ENCODE measurements at places on chromosomes 2 and 18.

- no peak for DNase-seq
Observed at GRCh38 chr2:96693286-96694200, 46.3 kb downstream of the LMAN2L start.

DNA sequence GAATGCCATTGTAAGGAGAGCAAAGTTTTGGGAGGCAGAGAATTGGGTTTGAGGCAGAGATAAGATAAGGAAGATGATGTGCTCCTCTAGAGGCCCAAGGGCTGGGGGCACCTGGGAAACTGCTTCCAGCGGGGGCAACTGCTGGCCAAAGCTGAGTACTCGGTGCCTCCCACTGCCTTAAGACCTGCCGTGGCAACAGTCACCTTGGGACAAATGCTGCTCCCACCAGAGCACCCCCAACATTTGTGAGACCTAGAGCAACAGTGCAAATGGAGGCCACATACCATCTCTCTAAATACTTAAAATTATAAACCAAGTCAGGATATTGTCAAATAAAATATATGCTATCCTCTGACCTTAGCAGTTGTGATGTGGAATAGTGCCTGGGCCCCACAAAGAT is 127.1 kb downstream of the CAPN13 start:
- no peak for DNase-seq

DNA sequence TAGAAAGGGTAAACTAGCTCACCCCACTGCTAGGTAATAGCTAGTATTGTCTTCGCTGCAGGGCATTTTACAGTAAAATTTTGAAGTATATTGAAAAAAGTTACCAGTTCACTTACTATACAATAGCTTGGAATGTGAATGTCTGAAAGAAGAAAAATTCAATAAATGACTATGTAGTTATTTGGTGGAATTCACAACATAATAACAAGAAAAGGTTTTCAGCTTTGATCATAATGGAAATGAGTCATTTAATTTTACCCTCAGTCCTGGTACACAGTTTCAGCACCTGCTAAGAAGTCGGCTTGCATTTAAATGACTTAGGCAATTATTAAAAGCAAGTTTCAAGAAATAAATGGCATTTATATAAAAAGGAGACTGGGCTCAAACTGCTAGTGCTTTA is 90.4 kb downstream of the NUP35 start:
- no peak for DNase-seq

DNA sequence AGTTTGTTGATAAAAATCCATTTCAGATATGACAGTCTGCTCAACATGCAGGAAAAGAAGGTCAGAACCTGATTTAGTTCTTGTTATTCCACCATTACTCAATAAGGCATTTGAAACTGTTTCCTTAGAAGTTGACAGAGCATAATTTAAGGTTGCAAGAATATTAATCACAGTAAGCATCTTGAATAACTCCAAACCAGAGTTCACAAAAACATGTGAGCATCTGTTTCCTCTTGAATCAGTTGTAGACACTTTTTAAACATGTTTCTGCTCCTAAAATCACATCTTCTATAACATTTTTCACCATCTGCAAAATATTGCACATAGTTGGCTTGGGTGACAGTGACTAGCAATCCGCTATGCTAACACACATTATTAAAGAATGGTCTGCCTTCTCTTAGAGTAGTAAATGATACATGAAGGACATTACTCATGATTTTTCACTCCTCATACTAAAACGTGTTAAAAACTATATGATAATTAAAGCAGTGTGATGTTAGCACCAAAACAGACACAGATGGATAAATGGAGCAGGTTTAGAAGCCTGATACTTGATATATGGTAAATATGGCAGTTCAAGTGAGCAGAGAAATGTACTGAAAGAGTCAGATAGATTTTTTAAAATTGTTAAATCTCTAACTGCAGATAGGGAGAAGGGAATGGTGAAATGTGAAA is 30.3 kb downstream of the AKAIN1 start:
- DNase-seq: no peak

- no peak for DNase-seq
Observed at GRCh38 chr18:73563345-73563744, 584.3 kb downstream of the FBXO15 start.

DNA sequence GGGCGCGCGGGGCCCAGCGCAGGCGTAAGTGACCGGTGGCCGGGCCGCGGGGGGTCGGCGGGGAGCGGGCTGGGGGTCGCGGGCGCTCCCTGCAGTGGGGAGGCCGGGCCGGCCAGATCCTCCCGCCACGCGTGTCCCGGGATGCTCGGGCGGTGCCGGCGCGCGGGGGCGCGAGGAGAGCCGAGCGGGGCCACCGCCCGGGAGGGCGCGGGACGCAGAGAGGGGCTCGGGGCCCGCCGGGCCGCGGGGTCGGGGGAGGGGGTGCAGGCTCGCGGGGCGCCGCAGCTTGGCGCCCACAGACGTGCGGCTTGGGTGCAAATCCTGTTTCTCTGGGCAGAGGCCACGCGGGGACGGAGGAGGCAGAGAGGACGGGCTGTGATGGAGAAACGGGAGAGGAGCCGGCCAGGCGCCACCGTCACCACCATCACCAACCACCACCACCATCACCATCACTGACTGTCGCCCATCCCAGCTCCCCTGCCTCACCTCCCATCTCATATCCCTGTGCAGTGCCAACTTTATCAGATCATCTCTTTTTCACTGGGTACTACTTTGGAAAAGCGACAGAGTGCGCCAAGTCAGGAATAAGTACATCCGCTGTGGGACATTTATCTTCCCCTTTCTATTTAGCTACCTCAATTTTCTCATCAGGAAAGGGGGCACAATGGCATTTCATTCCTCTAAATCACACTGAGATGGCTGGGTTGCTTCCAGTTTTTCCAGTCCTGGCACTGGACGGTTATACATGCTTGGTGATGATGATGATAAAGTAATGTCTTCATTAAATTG is 97.2 kb upstream of the GPR45 start:
- DNase-seq: no peak

- DNase-seq: no peak
Observed at GRCh38 chr2:59096973-59097372, 855.8 kb upstream of the FANCL start.

- no peak for DNase-seq
Observed at GRCh38 chr18:61939046-61939674, 46.4 kb upstream of the RNF152 start.

DNA sequence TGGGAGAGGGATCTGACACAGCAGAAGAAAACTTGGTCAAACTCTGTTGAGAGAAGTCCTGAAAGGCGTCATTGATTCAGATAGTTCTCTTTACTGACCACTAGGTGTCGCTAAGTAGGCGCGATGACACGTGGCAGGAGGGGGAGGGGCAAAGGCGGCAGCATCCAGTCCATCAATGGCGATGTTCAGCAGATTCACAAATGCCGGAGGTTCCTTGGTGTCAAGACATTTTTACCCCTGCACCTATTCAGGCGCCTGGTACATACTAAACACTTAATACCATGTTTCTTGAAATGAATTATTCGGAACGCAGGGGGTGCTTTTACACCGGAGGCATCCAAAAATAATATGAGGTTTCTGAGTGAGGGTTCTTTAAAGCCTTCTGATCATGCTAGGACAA is 3.0 kb upstream of the PLEK start:
- peak; percentile 56 for DNase-seq

- no peak for DNase-seq
Observed at GRCh38 chr2:121078899-121079298, 206.1 kb downstream of the TFCP2L1 start.

DNA sequence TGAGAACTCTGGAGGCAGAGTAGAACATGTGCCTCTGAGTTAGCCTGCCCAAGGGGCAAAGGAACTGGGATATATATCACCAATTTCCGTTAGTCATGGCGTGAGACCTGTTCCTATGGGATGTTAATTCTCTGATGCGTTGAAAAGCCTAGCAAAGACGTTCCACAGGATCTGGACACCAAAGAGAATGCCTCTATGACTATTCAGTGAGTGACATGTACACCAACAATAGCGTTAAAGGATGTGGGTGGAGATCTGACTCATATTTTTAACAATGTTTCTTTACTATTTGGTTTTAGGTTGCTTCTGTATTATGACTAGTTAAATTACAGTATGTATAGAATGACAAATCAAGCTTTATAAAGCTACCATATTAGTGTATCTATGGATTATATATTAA is 320.9 kb upstream of the MC4R start:
- DNase-seq: no peak

DNA sequence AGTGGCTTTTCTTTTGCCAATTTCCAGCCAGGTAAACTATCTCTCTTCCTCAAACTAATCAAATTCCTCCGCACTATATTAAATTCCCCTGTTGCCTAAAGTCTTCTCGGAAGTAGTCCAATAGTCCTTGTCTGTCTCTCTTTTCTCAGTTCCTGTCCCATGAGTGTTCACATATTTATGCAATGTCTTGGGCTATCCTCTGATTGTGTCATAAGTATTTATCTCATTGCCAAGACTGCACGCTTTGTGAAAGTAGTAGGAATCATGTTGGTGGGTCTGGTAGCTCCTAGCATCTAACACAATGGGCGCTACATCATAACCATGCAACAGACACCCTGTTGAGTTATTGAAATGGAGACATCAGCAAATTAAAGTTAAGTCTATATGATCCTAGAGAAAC is 59.9 kb upstream of the POU3F3 start:
- DNase-seq: no peak

DNA sequence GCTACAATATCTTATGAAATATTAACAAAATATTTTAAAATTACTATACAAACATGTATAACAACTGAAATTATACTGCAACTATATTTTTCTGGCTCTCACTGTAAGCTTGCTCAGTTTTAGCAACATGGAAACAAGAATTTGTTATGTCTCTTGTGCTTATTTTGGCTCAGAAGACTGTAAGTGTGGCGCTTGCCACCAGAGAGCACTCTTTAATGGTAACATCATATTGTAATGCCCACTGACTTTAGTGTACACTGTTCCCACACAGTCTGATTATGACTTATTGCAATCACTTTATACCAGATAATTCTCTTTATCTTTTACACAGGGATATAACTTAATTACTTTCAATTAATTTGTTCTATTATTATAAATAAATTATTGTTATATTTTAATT is 1500.6 kb upstream of the TMEFF2 start:
- DNase-seq: peak; percentile 67

DNA sequence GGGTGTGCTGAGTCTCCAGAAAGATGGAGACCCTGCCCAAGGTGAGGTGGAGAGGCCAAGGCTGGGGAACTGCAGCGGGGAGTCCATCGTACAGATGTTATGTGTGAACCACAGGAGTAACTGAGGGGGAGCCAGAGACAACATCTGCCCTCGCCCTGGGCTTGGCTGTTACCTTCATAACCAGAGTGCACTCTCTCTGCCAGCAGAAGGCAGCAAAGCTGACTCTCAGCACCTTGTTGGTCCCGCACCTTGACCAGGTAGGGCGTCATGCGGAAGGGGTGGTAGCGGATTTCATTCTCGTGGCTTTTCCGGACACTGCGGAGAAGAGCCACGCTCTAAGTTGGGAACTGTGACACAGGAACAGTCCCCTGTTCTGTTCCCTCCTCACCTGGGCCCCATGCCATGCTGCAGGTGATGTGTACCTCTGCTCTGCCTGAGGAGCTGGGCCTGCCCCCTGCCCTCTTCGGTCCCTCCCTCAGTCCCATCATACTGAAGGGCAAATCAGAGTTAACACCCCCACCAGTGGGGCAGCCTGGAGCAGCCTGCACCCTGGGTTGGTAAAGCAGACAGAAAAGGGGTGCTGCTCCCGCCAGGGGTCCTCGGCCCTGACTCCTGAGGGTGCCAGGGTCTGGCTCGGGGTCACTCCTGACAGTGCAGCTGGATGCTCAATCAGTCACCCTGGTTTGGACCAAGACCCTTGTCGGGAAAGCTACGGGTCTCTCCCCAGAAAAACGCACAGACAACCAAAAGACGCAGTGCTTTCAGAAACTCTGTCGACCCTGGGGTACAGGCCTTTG is 20.3 kb downstream of the PER2 start:
- no peak for DNase-seq

GRCh38 chr2:25281522-25281921 is 60.2 kb downstream of the DNMT3A start:
- no peak for DNase-seq

- no peak for DNase-seq
Observed at GRCh38 chr2:68512966-68513365, 45.6 kb downstream of the APLF start.

GRCh38 chr2:121502781-121503180 is 27.9 kb upstream of the RNU4ATAC start:
- no peak for DNase-seq

DNA sequence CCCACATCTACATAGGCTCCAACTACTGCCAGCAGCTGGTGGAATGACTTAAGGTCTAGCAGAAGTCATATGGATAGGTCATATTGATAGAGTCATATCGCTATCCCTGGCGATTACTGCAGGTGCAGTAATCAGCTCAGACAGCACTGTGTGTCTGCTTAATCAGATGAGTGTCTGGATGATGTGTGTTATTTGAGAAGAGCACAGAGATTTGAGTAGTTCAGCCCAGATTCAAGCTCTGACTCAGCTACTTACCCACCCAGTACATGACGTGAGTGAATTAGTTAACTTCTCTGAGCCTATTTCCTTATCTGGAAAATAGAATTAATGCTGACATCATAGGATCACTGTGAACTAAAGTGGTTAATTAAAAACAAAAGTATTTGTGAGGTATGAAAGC is 78.9 kb downstream of the EHD3 start:
- no peak for DNase-seq

GRCh38 chr2:55025627-55026026 is 24.6 kb downstream of the RTN4 start:
- DNase-seq: no peak

- DNase-seq: no peak
Observed at GRCh38 chr2:202387608-202388342, 11.6 kb downstream of the BMPR2 start.

- peak; percentile 42 for DNase-seq
Observed at GRCh38 chr2:180077295-180077906, 70.3 kb upstream of the CWC22 start.

DNA sequence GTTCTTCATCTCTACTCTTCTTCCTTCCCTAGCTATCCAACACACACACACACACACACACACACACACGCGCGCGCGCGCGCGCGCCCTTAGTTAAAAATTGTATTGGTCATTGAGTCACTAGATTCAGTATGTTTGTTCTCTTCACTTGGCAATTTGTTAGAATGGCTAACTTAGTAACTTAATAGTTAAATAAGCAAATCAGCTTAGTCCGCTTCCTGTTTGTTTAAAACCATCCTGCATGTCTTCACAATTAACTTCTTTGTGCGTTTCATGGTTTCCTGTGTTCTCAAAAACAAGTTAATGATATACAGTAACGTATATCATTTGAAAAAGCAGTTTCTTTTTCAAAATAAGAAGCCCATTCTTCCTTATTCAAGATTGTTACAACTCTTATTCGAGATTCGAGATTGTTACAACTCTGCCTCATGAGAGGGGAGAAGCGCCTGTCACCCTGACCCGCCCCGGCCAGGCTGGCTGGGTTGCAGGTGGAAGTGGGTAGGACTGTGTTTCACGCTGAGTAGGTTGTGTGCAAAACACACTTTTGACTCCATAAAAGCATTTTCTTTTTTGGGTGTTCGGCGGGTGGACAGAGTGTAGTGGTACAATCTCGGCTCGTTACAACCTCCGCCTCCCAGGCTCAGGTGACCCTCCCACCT is 9.5 kb upstream of the CNNM3 start:
- no peak for DNase-seq

DNA sequence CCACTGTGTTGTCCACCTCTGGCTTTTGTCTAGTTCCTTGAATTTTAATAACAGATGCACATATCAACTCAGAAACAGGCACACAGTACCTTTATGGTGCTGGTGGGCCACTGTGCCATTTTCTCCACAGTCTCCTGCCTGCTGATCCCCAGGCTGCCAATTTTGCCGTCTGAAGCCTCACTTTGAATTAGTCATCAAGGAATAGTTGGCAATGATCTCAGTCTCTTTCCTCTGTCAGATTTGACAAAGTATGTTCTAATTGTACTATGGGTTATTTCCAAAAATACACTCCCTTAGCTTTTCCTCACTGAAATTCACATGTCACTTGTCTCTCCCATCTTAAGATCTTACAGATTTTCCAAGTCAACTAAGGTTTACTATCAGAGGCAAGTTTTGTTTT is 140.7 kb downstream of the ZNF516 start:
- no peak for DNase-seq

Measured in NCI-H748 treated with DMSO at 0.1 percent for 48 hours (cell line).